ENCODE measurements at places on chromosomes 7 and 10.

- no peak for DNase-seq
Observed at GRCh38 chr10:31130406-31130805, 98.7 kb upstream of the ZNF438 start.

DNA sequence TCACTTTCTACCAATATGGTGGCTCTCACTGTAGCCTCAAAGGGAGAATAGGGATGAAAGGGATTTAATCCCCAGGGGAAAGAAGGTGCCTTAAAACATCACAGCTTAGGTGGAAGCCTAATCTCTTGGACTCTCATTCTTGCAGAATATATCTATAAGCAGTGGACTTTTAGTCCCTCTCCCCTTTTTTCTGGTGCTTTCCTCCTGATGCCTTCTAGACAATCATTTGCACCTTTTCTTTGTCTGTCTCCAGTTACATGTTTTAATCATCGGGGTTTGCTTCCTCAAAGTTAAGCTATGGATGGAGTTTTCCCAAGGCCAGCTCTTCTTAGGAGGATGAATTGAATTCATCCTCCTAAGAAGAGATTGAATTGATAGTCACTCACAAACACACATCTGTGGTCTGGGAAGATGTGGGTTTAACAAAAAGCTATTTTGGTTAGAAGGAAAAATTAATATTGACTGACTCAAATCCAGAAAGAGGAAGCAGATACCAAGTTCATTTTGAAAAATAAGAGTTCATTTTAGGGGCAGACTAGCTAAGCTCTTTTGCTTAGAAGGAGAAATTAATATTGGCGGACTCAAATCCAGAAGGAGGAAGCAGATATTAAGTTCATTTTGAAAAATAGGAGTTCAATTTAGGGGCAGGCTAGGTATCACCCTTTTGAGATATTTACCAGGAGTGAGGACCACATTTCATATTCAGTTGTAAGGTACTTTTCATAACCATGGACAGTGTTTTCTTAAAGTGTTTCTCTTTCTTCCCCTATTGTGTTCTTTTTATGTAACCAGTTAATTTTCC lies 35.2 kb upstream of the PLEKHS1 start:
- no peak for DNase-seq

DNA sequence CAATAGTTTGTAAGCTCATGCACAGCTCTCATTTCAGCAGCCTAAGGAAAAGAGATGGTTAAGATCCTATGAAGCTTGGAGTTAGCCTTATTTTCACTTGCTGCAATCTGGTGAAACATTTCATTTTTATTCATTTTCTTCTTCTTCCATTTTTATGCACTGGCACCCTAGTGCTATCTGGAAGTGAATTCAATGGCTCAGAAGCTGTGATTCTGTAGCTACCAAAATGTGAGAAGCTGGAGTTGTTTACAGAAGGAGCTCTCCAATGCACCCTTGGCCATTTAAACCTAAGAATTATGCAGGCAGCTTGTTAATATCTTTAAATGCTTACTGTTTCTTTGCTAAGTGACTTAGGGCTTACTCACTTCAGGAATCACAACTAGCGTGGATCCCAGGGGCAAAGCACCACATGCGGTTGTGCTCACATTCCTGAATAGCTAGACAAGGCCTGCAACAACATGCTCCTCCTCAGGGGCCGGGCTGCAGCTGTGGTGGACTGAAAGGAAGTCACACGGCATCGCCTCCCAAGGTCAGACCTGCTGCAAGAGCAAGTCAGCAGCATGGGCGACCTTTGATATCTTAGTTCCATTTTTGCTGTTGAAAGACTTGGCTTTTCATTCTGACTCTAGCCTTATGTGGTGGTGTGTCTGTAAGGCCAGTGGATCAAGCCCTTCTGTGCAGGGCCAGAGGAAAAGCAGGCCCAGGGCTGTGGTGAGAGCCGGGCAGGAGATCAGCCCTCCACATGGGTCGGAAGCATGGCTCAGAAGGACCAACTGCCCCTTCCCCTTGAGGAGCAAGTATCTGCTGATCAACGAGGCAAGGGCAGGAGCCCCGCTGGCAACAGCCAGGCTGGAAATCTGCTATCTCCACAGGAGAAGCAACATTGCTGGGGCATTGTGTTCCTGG lies 91.9 kb upstream of the MBL2 start:
- no peak for DNase-seq

DNA sequence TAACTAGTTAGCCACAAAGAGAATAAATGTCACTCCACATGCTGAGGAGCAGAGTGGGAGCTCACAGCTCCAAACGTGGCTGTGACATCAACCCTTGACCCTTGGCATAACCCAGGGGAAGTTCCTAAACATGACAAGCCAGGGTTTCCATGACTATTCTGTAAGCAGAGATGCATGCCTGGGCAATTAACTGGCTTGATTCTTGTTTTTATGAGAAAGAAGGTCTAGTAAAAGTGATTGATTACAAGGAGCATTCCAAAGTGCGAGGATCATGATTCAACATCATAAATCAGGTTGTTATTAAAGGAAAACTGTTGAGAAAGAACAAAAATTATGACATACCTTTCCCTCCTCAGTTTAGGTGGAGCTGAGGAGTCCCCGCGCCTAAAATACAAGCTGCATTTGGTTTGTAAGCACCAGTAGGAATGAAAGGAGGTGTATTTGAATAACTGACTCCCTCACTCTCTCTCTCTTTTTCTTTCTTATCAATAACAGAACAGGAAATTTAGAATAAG lies 108.4 kb downstream of the SFMBT2 start:
- DNase-seq = no peak

- no peak for DNase-seq
Observed at GRCh38 chr7:151570366-151570915, 50.7 kb upstream of the RHEB start.

GRCh38 chr10:88107296-88108097 lies 244.1 kb downstream of the PTEN start:
- DNase-seq = no peak

DNA sequence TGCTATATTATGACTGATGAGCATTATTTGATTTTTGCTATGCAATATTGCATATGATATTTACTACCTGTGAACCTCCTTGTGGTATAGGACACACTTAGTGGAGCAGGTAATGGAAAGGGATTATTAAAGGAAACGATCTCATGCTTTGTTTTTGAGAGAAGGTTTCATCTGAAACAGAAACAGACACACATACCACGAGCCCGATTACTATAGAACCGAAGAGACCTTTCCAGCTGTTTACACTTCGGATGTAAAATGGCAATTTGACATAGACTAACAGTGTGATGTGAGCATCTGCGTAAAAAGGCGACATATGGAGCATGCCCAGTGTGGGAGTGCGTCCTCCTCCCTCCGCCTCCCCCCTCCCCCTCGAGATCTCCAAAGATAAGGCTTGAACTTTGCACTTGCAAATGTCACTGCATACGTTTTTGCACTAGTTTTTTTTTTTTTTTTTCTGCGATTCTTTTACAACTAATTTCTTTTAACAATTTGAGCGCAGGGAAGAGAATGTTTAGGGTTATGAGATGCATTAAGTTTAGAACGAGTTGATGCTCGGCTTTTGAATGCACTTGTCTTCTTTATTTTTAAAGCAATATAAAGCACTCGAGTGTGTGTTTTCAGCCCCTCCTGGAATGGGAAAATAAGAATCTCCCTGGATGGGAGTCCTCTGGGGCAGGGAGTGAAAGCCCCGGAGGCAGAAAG lies 251.0 kb downstream of the NSUN6 start:
- no peak for DNase-seq

DNA sequence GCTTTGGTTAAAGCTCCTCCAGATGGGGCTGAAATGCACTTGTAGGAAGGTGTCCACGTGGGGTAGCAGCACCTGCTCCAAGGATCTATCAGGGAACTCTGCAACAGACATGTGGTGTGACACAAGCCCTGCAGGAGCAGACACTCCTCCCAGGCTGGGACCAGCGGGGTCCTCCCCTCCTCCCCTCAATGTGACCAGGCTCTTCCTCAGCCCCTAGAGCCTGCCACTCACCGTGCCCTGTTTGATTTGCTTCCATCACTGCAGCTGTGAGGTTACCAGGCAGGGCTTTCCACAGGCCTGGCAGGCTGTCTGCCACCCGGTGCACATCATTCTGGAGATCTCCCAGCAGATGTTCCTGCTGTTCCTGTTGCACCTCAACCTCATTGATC lies 13.4 kb downstream of the MMRN2 start:
- DNase-seq = no peak

Measured in naive thymus-derived CD8-positive, alpha-beta T cell (primary cell).